ENCODE measurements at places on chromosomes 5 and 9.

- no peak for DNase-seq
Measured at GRCh38 chr5:166058660-166059059, 2232.8 kb upstream of the WWC1 start.

- no peak for DNase-seq
Measured at GRCh38 chr5:22754155-22754554, 99.0 kb downstream of the CDH12 start.

- DNase-seq, result peak; percentile 37
Measured at GRCh38 chr9:81103597-81104471, 585.5 kb downstream of the TLE1 start.

- no peak for DNase-seq
Measured at GRCh38 chr5:153792305-153792704, 246.4 kb downstream of the FAM114A2 start.

DNA sequence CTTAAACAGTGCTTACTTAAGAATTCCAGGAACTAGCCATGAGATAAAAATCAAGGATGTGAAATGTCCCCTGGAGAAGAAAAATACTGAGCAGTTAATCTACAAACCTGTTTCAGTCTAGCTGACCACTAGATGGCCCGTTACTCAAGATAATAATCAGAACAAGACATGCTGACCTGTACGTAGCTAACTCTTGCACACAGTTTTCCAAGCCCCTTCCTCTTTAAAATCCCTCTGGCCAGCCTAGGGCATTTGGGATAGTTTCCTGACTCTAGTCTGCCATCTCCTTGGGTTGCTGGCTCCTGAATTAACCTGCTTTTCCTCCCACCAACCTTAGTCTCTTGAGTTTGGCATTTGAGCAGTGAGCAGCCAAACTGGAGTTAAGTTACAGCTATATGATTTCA lies 59.2 kb upstream of the TRAF1 start:
- DNase-seq, result peak; percentile 82

DNA sequence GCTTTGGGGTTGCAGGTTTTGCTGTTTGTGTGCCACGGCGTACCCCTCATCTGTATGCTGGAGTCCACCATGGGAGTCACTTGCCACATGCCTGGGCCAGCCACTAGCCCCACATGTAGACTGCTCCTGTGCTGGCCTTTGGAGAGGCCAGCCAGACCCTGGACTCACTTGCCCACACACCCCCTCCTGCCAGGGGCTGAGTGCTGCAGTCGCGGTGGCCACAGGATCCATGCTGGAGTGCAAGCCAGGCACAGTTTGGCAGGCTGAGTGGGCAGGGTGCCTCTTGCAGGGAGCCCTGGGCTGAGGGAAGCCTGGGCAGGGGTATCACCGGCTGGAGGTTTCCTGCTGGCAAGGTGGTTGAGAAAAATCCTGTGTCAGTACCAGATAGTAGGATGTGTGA lies 25.6 kb upstream of the GCNT1 start:
- DNase-seq, result no peak

Measured in choroid plexus epithelial cell (primary cell).